ENCODE measurements at places on chromosomes 12 and 14.

GRCh38 chr12:32451816-32452215 is 52.5 kb downstream of the FGD4 start:
- DNase-seq, result no peak

GRCh38 chr14:72970824-72971434 is 44.7 kb downstream of the DCAF4 start:
- no peak for DNase-seq

DNA sequence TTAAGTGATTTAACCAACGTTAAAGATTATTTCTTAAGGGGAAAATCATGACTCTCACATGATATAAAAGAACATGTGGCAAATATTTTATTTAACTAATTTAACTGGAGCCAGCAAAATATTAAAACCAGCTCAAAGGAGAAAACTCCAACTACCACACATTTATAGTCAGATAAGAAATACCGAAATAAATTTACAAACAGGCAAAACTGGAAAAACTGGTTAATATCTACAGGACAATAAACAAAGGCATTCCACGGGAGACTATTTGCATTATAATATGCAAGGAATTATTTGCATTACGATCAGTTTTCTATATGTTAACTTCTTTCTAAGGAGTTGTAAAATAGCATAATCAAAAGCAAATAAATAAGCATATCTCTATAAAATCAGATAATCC is 13.8 kb upstream of the BCL2L14 start:
- no peak for DNase-seq

DNA sequence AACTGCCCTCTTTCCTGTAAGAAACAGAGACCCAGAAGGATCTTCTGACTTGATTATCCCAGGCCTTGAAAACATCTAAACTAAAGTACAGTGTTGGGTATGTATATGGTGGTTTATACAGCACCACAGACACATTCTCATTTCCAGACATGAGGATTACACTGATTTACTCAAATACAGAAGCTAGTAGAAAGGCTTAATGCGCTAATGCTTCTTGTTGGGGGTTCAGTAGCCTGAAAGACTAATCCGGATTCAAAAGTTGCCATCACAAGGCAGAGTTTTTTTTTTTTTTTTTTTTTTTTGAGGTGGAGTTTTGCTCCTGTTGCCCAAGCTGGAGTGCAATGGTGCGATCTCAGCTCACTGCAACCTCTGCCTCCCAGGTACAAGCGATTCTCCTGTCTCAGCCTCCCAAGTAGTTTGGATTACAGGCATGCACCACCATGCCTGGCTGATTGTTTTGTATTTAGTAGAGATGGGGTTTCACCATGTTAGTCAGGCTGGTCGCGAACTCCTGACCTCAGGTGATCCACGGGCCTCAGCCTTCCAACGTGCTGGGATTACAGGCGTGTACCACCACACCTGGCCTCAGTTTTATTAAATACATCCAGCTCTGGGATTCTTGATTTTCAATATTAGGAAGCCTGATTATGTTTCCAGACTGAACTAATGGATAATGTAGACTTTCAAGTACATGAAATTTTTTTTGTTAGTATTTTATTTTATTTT is 46.3 kb upstream of the HECTD1 start:
- DNase-seq, result no peak

DNA sequence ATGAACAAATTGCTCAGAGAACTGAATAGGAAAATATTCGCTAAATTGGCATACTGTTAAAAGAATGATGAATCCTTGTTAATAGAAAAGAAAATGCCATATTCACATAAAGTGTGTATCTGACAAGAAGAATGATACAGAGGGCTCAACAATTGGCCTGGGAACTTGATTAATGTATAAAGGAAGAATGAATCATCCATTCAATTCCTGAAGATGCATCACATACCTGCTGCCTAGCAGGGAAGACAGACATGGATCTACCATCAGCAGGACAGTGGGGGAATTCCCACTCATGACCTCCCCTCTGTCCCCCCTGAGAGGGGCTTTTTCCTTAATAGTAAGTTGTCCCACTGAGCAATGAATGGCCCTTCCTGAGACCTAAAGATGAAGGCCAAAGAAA is 13.5 kb downstream of the PTPN21 start:
- no peak for DNase-seq

- DNase-seq, result no peak
Observed at GRCh38 chr12:108561852-108562347, 496 bp upstream of the ISCU start.

GRCh38 chr12:89693639-89694202 is 14.9 kb downstream of the ATP2B1 start:
- no peak for DNase-seq
